Mesenteric fat pad (tissue), 1 donor: ENCODE measurements at places on chromosomes 5 and 9.

- no peak for DNase-seq
Observed at GRCh38 chr5:68055686-68056085, 159.9 kb upstream of the PIK3R1 start.

- no peak for DNase-seq
Observed at GRCh38 chr5:36717131-36717695, 110.8 kb downstream of the SLC1A3 start.

- DNase-seq = peak; percentile 47
Observed at GRCh38 chr5:3352711-3353110, 242.9 kb upstream of the IRX1 start.

DNA sequence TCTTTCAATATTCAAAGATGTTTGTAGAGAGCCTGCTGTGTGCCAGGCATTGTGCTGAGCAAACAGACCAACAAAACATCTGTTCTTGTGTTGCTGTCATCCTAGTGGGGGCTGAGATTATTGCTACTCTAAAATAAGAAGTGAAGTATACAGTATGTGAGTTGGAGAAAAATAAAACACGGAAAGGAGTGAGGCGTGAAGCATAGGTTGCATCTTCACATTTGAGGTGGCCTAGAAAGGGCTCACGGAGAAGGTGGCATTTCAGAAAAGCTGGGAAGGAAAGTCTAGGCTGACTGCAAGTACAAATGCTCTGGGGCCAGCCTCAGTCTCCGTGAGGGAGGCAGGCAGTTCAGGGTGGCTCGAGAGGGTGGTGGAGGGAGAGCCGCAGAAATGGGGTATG is 80.3 kb downstream of the CSNK1A1 start:
- no peak for DNase-seq

GRCh38 chr9:5756633-5757032 is 76.3 kb downstream of the ERMP1 start:
- no peak for DNase-seq

DNA sequence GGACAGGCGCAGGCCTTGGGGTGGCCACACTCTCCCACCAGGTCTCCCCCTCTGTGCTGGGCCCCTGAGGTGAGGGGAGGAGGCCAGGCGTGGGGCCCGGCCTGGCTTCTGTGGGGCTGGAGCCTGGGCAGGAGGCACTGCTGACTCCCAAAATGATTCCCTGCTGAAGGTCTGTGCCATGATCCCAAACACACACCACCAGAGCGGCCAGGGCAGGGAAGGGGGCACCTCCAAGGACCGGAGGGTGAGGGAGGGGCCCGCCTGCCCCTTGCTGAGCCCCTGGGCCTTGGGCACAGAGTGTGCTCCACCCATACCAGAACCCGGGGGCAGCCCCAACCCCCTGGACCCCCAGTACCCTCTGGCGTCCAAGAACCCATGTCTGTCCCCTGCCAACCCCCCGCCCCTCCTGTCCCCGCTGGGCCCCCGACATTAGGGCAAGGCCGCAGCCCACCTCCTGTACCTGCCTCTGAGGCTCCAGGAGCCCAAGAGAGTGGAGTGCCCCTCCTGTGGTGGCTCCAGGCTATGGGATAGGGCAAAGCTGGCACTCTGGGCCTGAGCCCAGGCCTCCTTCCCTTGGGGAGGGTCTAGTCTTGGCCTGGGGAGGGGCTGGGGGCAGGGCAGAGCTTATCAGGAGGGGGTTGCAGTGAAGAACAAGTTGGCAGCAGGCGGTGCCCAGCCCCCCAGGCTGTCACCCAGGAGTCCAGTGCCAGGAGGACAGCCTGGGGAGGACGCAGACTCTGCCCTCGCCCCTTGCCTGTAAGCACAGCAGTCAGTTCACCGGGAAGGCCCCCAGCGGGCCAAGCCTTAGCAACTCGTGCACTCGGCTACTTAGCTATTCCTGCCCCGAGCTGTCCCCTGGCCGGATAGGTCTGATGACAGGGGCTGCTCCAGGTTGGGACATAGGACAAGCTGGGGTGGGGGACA is 2.6 kb upstream of the EGFL7 start:
- no peak for DNase-seq

- no peak for DNase-seq
Observed at GRCh38 chr5:112419164-112419985, at the start of gene EPB41L4A. Gene EPB41L4A, minus strand, starts transcription at chr5:112419277. Its CDS starts 238 bp downstream, at chr5:112419039.

- DNase-seq = no peak
Observed at GRCh38 chr9:92887880-92888338, 10.1 kb upstream of the ZNF484 start.

- no peak for DNase-seq
Observed at GRCh38 chr9:105114964-105115728, 129.3 kb upstream of the SLC44A1 start.

DNA sequence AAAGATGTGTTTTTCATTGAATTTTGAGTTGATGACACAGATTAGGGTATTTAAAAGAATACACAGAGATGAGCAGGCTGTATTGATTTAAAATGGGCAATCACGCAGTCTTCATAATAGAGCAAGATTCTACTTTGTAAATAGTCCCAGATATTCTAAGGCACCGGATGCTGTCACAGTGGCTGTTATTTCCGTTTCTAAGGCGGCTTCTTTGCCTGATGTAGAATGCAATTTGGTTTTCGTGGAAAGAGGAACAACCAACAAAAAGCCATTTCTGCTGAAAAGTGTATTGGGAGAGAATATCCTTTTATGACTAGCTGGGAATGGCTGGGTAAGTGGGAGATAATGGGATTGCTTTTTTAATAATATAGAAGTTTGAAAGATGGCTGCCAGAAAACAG is 17.5 kb downstream of the PRKACG start:
- no peak for DNase-seq
